ENCODE measurements at places on chromosomes 6 and 20.
A peak's percentile ranks its signal among the peaks of the same experiment; 100 is the strongest.

DNA sequence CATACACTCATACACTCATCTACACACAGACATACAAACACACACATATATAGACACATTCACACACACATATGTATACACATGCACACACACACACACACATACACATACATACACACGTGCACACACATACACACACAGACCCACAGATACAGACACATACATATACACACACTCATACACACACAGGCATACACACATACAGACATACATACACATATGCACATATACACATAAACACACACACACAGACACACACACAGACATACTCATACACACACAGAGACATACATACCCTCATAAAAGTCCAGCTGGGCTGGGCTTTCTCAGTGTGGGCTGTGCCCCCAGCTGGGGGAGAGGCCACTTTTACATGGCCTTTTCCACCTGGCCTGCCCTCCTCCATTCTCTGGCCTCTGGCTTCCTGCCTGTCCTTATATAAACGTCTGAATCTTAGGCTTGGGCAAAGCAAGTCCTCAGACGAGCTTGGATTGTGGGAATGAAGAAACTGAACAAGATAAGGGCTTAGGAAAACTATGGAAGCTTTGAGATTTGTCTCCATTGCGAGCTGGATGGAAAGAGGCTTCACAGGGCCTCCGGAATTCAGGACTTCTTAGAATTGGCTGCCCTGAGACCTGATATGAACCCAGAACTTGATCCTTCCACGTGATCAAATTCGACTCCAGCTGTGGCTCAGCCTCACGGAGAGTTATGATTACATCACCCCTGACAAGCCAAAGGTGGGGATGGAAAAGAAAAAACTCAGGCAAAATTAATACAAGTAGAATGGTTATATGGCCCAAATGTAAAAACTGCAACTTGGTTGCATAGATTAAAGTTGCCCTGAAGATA lies 22.5 kb upstream of the CST3 start:
- no peak for DNase-seq

DNA sequence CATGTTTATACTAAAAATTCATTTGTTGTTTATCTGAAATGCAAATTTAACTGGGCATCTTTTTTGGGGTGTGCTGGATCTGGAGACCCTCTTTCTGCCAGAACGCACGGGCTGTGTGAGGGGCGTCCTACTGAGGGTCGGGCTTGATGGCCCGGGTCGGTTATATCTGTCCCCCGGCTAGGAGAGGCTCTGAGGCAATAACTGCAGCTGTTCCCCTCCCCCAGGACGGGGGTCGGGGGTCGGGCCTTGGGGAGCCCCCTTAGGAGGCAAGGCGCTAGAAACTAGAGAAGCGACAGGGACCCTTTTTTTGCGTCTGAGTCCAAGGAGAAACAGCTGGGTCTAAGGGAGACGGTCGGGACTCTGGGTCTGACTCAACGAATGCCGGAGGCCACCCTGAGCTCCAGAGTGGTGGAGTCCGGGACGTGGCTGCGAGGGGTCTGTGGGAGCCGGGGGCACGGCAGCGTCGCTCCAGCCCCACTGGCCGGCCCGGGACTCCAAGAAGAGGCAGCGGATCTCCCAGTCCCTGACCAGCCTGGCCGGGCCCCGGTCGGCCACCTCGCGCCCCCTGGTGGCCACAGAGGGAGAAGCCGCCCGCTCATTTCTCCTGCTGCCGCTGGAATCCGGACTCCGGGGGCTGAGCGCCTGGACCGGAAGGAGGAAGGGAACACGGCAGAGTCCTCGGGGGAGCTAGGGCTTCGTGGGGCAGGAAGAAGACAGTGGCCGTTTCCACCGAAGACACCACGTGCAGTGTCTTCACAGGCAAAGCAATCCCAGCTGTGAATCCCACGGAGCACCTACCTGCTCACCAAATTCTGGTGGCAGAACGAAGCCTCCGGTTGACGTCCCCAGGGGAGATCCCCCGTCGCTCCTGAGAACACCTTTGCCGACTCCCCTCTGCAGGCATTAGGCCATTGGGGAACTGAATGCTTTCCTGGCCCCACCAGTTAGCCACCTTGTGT lies 24.0 kb upstream of the SCML4 start:
- peak; percentile 30 for DNase-seq

DNA sequence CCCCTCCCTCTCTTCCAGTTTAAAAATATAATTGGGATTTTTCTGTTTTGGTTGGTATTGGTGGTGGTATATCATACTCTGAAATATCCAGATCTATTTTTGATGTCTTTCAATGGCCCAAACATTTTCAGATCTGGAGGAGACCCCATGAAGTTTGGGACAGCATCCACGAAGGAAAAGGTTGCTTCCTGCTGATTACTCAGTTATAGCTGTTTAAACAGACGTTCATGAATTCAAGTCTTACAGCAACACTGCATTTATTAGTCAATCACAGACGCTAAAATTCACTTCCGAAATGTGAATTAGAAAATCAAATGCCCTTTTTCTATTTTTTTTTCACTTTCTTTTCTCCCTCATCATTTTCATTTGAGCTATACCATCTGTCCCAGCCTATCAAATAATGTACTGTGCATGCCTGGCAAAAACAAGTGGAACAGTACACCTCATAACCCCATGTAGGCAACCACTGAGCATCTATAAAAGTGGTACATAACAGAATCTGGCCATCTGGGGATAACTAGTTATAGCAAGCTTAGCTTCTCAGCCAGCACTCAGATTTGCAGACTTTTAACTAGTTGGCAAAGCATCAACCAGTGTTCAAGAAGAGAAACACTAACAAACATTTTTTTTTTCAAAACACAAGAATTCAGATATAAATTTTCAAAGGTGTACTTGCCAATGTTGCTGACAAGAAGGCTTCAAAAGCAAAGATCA lies 124.5 kb downstream of the HIVEP2 start:
- no peak for DNase-seq

DNA sequence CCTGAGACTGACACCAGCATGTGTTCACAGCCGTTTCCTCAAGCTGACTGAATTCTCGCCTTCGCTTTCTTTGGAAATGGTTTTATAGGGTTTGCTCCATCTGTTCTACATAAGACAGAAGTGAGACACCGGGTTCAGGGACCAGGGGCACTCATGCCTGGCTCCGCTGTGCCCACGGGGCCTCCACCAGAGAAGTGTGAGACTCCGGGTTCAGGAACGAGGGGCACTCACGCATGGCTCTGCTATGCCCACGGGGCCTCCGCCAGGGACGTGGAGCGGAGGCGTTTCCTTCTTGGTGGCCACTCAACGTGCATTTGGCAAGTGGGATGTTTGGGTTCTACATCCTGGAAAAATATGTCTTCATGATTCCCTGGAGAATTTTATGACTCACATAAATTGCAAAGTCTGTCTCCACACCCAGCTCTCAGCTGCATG lies 106.6 kb downstream of the RNASET2 start:
- DNase-seq: no peak

DNA sequence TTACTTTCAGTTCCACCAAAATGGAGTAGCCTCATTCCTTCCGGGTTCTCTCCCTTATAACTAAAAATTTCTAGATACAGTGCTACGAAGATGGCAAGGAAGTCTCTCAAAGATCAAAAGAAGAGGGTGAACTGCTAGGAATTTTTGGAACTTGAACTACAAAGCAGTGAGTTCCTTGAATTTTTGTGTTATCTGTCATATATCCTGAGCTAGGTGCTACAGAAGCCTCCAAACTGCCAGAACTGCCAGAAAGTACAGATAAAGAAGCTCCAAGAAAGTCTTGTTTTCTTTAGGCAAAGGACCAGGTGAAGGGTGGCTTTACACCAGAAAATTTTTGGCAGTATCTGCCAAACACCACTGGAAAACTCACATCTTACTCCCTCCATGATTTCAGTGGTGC lies 218.8 kb upstream of the FLRT3 start:
- no peak for DNase-seq

DNA sequence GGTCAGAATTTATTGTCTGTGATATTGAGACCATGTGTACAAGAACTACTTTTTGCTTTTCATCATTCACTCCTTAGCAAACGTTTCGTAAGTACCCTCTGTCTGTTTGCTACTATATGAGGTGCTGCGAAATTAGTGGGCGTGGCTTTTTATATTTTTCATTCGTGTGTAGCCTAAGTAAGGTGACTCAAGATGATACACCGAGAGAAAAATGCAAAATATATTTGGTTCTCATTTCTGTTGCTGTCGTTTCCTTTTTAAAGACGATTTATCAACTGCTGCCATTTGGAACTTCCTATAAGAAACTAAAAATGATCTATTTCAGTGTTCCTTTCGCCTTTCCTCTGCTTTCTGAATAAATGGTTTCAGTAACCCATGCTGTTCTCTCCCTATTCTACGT lies 61.2 kb downstream of the VAPB start:
- DNase-seq: no peak

- DNase-seq: no peak
Observed at GRCh38 chr6:30543821-30544220, 12.5 kb downstream of the GNL1 start.

- no peak for DNase-seq
Observed at GRCh38 chr20:58202044-58202443, 26.4 kb downstream of the ANKRD60 start.

DNA sequence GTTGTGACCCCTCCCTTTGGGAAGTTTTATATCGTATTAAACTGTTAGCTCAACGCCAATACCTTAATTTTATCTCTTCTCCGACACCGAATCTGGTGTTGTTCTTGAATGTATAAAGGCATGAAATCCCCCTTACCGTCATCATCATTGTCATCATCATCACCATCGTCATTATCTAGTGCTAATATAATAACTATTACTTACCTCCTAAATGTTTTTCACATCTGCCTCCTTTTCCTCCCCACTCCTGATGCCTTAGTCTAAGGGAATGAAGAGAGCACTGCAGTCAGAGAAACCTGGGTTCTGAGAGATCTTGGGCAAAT lies 677 bp upstream of the ZBTB24 start:
- DNase-seq: no peak

GRCh38 chr6:75693534-75693933 lies 55.5 kb upstream of the MYO6 start:
- no peak for DNase-seq

- DNase-seq: no peak
Observed at GRCh38 chr20:50670126-50670862, 21.0 kb downstream of the RIPOR3 start.

DNA sequence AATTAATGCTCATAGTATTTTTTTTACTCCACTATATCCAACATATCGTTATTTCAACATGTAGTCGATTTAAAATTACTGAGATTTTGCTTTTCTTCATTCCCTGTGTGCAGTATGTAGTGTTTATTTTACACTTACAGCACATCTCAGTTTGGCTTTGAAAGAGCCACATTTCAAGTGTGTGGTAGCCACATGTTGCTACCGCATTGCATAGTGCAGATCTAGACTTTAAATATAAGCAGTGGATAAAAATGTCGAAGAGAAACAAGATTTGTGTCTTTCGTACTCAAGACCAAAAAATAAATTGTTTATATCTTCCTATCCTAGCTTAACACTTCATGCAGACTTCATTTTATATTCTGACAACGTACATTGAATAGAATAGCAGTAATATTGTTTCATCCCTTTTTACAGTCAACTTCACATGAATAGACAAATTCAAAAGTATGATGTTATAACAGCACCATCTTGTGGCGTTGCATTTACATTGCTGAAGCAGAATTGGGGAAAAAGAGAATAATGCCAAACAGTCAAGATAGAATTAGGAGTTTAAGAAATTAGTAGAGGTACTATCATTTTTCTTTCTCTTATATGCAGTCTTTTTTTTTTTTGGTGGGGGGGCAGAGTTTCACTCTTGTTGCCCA lies 29.9 kb downstream of the FBXO5 start:
- peak; percentile 6 for DNase-seq

DNA sequence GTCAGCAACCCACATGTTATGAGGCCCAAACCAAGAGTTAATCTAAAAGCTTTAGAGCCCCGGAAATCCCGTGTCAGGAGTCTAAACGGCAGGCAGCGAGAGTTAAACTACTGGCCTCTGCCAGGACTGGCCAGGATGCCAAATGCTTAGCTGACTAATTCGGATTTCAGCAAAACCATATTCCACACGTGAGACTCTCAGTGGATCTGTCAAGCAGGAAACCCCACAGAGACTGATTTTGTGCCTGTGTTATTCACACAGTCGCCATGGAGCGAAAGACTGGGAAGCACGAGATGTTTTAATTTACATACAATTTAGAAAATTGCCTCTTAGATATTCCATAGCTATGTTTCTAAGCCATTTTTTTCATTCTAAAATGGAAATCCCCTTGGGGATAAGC lies 152.9 kb downstream of the RNASET2 start:
- no peak for DNase-seq

GRCh38 chr6:12064131-12064530 lies 52.0 kb downstream of the HIVEP1 start:
- no peak for DNase-seq

GRCh38 chr20:16158090-16158975 lies 414.9 kb downstream of the KIF16B start:
- no peak for DNase-seq

DNA sequence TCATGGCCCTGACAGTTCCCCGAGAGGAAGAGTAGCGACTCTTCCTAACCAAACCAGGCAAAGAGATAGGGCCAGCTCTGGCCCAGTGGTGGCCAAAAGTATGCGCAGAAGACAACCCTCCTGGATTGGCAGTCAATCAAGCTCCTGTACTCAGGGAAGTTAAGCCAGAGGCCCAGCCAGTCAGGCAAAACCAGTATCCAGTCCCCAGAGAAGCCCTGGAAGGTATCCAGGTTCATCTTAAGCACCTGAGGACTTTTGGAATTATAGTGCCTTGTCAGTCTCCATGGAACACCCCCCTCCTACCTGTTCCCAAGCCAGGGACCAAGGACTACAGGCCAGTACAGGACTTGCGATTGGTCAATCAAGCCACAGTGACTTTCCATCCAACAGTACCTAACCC lies 298.3 kb downstream of the RNGTT start:
- DNase-seq: no peak

GRCh38 chr6:137870308-137870644 lies 3.2 kb downstream of the TNFAIP3 start:
- DNase-seq: no peak

DNA sequence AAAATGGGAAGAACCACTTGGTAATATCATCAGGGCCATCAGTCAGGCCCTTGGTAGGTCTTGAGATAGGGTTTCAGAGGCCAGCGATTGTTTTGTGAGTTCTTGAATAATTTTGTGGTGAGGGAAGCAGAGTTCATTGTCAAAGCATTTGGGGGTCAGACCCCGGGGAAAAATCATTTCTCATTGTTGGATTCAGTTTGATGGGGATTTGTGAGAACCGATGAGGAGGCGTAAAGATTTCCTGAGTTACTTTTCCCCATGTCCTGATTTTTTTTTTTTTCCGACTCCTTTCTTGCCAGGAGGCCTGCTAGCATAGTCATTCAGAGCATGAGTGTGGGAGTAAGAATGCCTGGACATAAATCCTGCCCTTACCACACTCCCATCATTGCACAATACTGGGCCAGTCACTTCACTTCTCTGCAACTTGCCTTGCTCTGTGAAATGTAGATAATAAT lies 60.3 kb downstream of the TSHZ2 start:
- DNase-seq: no peak

- DNase-seq: no peak
Observed at GRCh38 chr6:47481806-47482205, 4.2 kb downstream of the CD2AP start.

DNA sequence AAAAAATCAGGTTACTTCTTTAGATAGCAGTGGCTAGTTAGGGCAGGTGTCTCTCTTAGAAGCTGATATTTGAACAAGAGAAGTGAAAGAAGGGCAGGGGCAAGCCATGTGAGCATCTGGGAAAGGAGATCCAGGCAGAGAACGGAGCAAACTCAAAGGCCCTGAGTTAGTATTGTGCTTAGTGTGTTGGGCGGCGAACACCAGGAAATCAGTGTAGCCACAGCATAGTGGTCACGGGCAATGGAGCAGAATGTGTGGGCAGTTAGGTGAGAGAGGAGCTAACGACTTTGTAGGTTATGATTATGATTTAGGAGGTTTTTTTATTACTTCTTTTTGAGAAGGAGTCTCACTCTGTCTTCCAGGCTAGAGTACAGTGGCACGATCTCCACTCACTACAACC lies 229.3 kb downstream of the TMEM242 start:
- no peak for DNase-seq

Measured in COR-L47 (cell line).